ENCODE measurements at places on chromosomes 6 and 20.
A peak's percentile ranks its signal among the peaks of the same experiment; 100 is the strongest.

- no peaks in the 10 kb centered on the region for H3K27me3 ChIP-seq
- peaks cover 79% of the 10 kb centered on the region for H3K36me3 ChIP-seq
- H3K27ac ChIP-seq = no peak overlapping the region
- no peaks in the 10 kb centered on the region for H3K4me1 ChIP-seq
Observed at GRCh38 chr20:47642624-47643023, 140.9 kb downstream of the NCOA3 start.

DNA sequence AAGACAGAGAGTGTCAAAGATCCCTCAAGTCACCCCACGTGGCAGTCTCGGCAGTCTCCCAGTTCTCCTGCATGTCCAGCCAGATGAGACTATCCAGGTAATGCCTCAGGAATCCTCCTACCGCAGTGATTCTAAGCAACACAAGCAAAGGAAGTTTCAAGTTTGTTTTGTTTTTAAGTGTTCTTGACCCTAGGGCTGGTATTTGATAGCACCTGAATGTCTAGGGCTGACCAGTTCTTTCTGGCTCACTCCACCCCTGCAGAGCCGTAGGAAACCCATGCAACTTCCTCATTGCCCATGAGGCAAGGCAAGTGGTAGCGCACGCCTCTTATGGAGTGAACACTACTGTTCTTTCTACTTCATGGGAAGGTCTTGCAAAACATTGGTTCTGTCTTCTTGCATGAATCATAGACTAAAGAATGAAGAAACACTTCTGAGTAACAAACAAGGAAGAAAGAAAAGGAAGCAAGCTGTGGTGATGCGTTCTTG lies 24.8 kb upstream of the FOXQ1 start:
- peaks cover 3% of the 10 kb centered on the region for H3K4me1 ChIP-seq
- no peaks in the 10 kb centered on the region for H3K36me3 ChIP-seq
- H3K27ac ChIP-seq = no peak overlapping the region
- H3K4me3 ChIP-seq = no peak overlapping the region
- no peak for DNase-seq

DNA sequence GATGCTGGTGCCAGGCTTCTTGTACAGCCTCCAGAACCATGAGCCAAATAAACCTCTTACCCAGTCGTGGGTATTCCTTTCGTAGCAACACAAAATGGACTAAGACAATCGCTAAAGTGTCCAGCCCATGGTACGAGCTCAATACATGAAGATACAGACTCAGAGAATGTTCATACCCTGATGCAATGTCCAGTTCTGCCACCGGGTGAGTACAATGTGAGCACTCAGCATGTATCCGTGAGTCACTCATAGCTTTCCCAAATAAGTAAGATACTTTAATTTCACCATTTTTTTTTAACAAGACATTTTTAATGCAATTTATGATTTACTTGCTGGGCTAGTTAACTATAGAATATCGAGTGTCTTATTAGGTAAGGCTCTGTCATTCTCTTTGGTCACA lies 26.7 kb upstream of the PDE10A start:
- no peak overlapping the region for H3K4me3 ChIP-seq
- H3K4me1 ChIP-seq = no peaks in the 10 kb centered on the region
- H3K27ac ChIP-seq = no peak overlapping the region

DNA sequence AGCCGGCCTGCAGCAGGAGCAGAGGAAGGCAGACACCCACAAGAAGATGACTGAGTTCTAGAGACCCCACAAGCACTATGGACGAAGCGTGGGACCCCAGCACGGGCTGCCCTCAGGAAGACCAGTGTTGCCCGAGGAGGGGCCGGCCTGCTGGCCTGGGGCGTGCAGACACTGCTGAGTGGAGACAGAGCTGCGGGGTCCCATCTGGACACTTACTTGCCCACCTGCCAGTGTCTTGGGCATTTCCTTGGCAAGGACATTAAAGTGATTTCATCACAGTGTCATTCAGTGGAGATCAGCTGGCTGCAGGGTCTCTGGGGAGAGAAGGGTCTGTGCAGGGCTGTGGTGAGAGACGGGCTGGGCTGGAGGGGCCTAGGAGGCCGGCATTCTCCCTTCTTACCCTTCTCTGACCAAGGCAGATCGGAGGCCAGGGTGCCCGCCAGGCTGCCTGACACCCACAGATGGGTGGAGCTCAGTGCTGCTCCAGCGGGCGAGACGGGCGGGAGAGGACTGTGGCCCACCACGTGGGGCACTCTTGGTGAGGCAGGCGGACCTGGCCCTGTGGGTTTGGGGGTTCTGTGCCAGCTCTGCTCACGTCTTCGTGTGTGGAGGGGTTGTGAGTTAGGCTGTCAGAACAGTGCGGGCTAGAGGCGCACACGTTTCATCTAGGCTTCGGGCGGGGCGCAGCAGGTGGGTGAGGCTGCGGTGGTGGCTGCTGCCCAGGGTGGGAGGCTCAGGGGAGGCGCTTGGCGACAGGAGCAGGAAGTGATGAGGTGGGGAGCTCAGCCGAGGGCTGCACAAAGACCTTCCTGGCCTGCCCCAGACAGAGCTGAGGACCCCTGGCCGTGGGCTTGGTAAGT lies at the start of gene LIME1:
LIME1 (plus strand) TSS at position 806 of the 860 bp plus-strand sequence. CDS start 886 bp downstream, outside the sequence.
- peak within 1 kb of the TSS; percentile 73 for H3K4me3 ChIP-seq
- H3K4me1 ChIP-seq = peaks cover 17% of the 10 kb centered on the region
- DNase-seq = peak; percentile 77
- H3K27me3 ChIP-seq = no peaks in the 10 kb centered on the region
- peak within 1 kb of the TSS; percentile 35 for H3K27ac ChIP-seq
- peaks cover 26% of the 10 kb centered on the region for H3K36me3 ChIP-seq

- H3K4me1 ChIP-seq = no peaks in the 10 kb centered on the region
- H3K27ac ChIP-seq = no peak overlapping the region
- DNase-seq = no peak
- H3K36me3 ChIP-seq = no peaks in the 10 kb centered on the region
- no peaks in the 10 kb centered on the region for H3K27me3 ChIP-seq
Observed at GRCh38 chr6:17115251-17116116, 13.6 kb downstream of the STMND1 start.

DNA sequence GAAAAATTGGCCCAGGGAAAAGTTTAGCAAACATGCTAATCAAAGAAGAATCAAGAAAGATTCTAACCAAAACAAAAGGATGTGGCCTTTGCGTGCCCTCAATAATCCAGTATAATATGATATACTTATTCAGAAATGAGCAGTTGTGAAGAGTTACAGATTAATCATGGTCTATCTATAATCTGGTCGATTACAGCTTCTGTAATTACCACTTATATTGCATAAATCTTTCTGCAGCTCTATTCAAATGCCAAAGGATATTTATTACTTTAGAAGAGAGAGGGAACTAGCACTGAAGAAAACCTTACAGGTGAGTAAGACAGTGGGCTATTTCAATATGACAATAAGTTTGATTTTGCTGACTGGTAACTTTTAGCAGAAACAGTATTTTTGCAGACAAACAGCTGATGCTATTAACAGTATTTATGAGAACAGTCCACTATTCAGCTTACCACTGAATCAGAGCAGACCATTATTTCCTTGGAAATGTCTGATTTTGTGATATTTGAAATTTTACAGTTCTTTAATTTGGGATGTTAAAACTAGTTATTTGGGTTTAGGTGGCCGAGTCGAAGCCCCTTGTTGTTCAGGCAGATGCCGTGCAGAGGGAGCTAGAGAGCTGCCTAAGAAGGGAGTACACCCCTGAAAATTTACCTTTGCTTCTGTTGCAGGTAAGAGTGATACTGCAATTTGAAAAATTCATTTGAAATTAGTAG lies 92.2 kb downstream of the CEP57L1 start:
- no peak overlapping the region for H3K4me3 ChIP-seq
- peak; percentile 20 for DNase-seq
- peaks cover 30% of the 10 kb centered on the region for H3K27me3 ChIP-seq
- H3K27ac ChIP-seq = no peak overlapping the region

DNA sequence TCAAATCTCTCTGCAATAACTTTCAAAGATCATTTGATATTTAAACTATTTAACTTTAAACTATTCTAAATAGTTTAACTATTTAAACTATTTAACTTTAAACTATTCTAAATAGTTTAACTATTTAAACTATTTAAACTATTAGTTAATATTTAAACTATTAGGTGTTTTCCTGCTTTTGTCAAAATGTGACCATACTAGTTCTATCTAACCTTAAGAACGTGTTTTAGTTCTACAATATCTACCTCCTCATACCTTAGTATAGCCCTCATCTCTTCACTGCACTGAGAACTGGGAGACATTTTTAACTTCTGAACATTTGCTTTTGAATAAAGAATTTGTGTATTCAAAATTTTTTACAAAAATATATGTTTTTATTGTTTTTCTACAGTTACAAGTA lies 429.1 kb downstream of the ADGRB3 start:
- H3K4me1 ChIP-seq = no peaks in the 10 kb centered on the region
- H3K27me3 ChIP-seq = no peaks in the 10 kb centered on the region
- no peak overlapping the region for H3K27ac ChIP-seq
- H3K4me3 ChIP-seq = no peak overlapping the region
- H3K36me3 ChIP-seq = no peaks in the 10 kb centered on the region
- DNase-seq = no peak

- H3K36me3 ChIP-seq = peaks cover 84% of the 10 kb centered on the region
- no peak for DNase-seq
- H3K27ac ChIP-seq = no peak overlapping the region
- peaks cover 41% of the 10 kb centered on the region for H3K4me1 ChIP-seq
- no peak overlapping the region for H3K4me3 ChIP-seq
- no peaks in the 10 kb centered on the region for H3K27me3 ChIP-seq
Observed at GRCh38 chr6:159037756-159038290, 7.0 kb downstream of the TAGAP start.

DNA sequence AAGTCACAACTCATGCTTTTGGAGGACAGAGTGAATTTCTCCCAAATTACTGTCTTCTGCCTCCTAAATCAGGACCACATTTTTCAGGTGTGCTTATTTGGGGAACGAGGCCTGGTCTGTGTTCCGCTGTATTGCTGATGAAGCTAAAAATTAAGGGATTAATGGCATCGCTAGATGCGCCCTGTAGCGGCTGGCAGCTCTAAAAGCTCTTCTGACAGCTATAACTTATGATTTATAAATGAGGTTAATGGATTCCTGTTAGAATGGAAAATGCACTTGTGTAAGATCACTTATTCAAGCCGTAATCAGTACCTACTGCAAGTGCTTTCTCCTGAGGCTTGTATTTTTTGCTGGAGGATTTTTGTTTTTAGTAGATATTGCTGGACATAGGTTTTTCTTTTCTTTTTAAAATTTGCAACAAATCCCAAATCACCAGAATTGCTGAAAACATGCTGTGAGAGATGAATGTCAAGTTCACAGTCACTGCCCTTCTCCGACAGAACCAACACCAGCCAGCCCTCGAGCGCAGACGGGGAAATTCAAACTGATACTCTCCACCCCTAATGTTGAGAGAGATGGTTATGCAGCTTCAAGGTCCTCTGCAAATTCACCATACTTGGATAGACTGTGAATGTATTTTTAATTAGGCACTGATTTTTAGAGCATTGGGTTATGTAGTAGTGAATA lies 49.1 kb downstream of the AKAP12 start:
- peaks cover 36% of the 10 kb centered on the region for H3K27me3 ChIP-seq
- peaks cover 7% of the 10 kb centered on the region for H3K36me3 ChIP-seq
- H3K27ac ChIP-seq = peak overlapping the region; percentile 57
- peaks cover 62% of the 10 kb centered on the region for H3K4me1 ChIP-seq
- DNase-seq = no peak

- H3K4me1 ChIP-seq = peaks cover 2% of the 10 kb centered on the region
- no peak for DNase-seq
- H3K27ac ChIP-seq = no peak overlapping the region
- no peak overlapping the region for H3K4me3 ChIP-seq
- H3K36me3 ChIP-seq = no peaks in the 10 kb centered on the region
- H3K27me3 ChIP-seq = no peaks in the 10 kb centered on the region
Observed at GRCh38 chr20:2212456-2213015, 83.3 kb upstream of the TGM3 start.

Data from activated T-helper 2 cell treated with anti-CD3 and anti-CD28 coated beads, Interferon-gamma antibody, Interleukin-2, Interleukin-4, amounts not matched to agents 10 μg/mL and 5 μg/mL and 100 μg/mL, durations not matched to agents 14 hours and 24 hours and 36 hours (primary cell).